Left ventricle myocardium superior (tissue), 1 donor: ENCODE measurements at places on chromosomes 1 and 21. TPM values are rescaled to one million over a fixed set of nuclear protein-coding genes. Genes with fewer than 3 reads are reported as not detected.
A peak's percentile ranks its signal among the peaks of the same experiment; 100 is the strongest.

DNA sequence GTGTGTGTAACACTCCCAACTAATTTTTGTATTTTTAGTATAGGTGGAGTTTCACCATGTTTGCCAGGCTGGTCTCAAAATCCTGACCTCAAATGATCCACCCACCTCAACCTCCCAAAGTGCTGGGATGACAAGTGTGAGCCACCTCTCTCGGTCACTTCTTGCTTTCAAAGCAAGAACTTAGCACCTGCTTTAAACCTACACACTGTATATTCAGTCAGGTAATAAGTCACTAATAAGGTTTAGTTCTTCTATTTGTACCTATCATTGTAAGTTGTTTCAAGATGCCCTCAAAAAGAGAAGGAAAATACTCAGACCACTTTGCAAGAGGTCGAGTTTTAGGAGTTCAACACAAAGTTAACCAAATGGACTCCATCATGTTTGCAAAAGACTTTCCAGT lies 431.3 kb downstream of the MRPL39 start:
- DNase-seq, result no peak

GRCh38 chr1:36440044-36440443 lies 10.2 kb downstream of the OSCP1 start:
- no peak for DNase-seq

GRCh38 chr1:3609769-3610526 lies 1.4 kb downstream of the MEGF6 start:
- DNase-seq, result no peak

- no peak for DNase-seq
These were observed 16.3 kb downstream of the PAX7 start for GRCh38 chr1:18646786-18647410.

GRCh38 chr1:99745061-99745460 lies 21.4 kb downstream of the FRRS1 start:
- DNase-seq, result no peak

DNA sequence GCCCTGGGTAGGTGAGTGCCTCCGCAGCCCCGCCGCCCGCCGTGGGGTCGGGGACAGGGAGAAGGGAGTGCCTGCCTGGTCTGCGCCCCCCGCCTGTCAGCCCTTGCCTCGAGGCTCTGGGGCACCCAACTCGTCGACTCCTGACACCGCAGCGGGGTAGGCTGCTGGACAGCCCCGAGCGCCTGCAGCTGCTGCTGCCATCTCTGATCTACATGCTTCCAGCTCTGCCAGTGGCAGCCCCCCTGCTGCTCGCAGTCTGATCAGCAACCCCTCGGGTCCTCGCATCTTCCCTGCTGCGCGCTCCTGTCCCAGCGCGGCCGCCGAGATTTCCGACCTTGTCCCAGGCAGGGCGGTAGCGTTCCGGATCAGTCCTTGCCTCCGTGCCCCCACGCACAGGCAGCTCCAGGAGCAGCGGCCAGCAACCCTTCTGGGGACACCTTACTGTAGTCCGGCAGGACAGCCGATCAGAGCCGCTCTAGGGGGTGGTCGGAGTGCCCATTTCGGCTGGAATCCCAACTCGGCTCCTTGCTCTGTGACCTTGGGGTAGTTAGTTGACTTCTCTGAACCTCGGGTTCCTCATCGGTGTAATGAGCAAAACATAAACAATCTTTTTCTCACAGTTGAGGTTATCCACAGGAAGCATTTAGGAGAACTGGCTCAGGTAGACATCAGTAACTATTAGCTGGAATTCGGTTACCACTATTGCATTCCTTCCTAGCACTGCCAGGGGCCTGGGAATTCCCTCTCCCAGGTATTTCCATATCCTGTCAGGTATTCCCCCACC lies 540 bp downstream of the BCAN start:
- DNase-seq, result no peak

GRCh38 chr1:55067914-55068313 lies 28.6 kb downstream of the PCSK9 start:
- no peak for DNase-seq

DNA sequence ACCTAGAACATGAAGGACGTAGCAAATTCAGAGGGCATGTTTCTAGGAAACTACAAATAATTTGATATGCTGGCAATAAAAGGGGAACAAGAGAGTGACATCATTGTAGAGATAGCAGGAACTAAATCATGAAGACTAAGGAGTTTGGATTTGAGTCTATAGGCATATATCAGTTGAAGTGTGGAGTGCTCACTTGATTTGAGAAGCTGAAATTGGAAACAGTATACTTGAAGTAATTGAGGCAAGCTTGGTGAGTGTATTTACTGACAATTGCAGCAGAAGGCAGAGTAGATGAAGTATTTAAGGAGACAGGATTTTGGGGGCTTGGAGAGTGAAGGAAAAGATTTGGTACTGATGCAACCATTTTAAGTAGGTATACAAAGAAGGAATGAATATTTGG lies 6.4 kb upstream of the TMCO2 start:
- DNase-seq, result no peak

GRCh38 chr1:2232916-2233438 lies 4.9 kb downstream of the SKI start:
- peak; percentile 49 for DNase-seq

- no peak for DNase-seq
These were observed 103.7 kb downstream of the COQ8A start for GRCh38 chr1:227043755-227044154.

Gene WNT4
- 0.05 TPM for total RNA-seq

Gene TMIGD3
- total RNA-seq, result 0.64 TPM

Gene UBE2U
- total RNA-seq, result 1.2 TPM

Gene SMYD3
- 8.2 TPM for total RNA-seq

Gene PLXNA2
- total RNA-seq, result 12.1 TPM

Gene HFM1
- 1.3 TPM for total RNA-seq

Gene FAM78B
- total RNA-seq, result 3.8 TPM
